MV-4-11 (cell line): ENCODE measurements at places on chromosomes 5 and 9.

GRCh38 chr9:35203528-35203927 lies 41.7 kb downstream of the UNC13B start:
- no peak for DNase-seq

- DNase-seq = no peak
Observed at GRCh38 chr5:156942064-156942463, 21.0 kb downstream of the TIMD4 start.

GRCh38 chr5:84688566-84688965 lies 303.9 kb upstream of the EDIL3 start:
- no peak for DNase-seq

GRCh38 chr5:177023303-177023664 lies 788 bp downstream of the ZNF346 start:
- no peak for DNase-seq

DNA sequence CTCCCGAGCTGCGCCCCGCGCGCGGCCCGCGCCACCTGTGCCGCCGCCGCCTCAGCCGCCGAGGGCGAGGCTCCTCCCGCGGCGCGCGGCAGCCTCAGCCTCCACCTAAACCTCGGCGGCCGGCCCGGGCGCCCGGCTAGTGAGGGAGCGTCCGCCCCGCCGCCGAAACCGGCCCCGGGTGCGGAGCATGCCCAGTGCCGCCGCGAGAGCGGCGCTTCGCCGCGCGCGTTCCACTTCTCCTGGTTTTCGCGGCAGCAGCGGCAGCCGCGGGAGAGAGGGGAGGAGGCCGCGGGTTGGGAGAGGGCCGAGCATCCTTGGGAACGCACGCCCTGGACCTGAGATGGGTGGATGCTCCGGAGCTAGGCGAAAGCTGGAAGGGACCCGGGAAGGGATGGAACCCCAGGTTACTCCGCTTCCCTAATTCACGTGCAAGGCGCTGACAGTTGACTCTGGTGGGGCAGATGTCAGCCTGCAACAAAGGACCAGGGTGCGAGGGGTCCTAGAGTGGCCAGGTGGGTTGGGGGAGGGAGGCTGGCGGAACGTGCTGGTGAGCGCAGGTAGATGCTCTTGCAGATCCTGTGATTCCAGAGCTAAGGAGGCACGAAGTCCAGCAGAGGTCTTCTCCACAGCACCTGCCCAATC lies at the start of gene CTNND2:
Gene CTNND2, minus strand, starts transcription at position 182 of the 642 bp plus-strand sequence. CDS start 593 bp downstream, outside the sequence.
- DNase-seq = no peak

DNA sequence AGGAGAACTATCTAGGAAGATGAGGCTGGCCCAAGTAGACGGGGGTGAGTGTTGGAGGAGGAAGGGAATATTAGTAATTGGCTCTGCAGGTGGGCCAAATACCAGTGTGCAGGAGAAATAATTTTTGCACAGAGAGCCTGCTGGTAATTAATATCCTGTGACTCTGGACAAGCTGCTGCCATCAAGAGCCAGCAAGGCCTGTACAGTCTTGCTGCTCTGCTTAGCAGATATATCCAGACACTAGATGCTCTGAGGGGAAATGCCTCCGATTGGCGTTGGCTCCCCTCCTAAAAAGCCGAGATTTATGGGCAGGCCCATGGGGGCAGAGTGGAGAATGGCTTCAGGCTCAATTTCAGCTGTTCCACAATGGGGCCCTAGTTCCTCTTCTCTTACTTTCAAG lies 29.6 kb upstream of the ASTN2 start:
- no peak for DNase-seq

GRCh38 chr9:71826279-71826678 lies 58.0 kb upstream of the CEMIP2 start:
- no peak for DNase-seq

GRCh38 chr5:121138495-121138907 lies 674.4 kb downstream of the PRR16 start:
- no peak for DNase-seq

DNA sequence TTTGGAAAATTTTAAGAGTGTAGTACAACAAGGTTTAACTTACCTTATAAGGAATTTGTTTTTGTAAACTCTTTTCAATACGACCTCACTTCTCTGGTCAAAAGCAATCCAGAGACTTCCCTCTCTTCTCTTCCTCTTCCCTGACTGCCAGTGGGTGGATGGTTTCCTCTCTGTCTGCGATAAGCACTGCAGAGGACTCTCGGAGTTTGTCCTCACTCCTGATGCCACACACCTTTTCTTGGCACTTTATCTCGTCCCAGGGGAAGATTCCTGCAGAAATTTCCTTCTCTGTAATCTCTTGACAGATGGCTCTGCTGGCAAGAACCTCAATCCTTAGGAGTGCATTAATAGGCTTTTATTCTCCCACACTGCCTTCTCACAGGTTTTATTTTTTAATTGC lies 641.6 kb downstream of the NR2F1-AS1 start:
- no peak for DNase-seq

GRCh38 chr9:104085525-104085924 lies 8.6 kb upstream of the SMC2 start:
- DNase-seq = no peak
